ENCODE measurements at places on chromosomes 7 and 10.

- no peak for DNase-seq
These were observed 52.6 kb downstream of the GTF2IRD1 start for GRCh38 chr7:74506325-74506724.

DNA sequence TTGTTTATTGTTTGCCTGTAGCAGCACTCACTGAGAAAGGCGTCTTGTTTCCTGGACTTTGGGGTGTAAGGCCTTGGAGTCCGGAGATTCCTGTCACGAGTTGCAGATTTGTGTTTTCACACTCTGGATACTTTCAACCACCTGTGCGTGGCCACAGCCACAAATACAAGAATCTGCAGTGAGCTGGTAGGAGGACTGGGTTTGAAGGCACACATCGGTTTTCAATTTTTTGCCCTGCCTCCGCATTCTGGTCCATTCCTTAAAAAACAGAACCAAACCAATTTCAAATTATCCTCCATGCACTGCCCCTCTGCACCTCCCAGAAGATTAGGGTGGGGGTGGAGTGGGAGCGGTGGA, 619 bp downstream of the EXOC4 start:
- DNase-seq = no peak

- no peak for DNase-seq
These were observed 16.3 kb upstream of the SRGN start for GRCh38 chr10:69071610-69072009.

DNA sequence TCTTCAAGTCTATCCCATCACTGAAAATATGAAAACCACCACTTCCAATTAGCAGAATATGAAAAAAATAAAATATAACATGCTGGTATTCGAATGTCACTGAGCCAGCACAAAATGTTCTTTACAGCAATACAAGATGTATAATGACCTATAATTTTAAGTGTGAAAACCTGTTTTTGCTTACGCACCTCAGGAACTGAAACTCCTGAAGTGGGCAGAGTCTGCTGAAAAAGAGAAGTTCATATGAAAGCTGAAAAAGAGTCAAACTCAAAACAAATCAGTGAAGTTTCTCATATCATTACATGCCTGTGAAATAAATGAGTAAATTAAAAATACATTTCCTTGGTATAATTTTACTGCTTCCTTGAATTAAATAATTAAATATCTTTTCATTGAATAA, 272.5 kb downstream of the DGKB start:
- DNase-seq = no peak

DNA sequence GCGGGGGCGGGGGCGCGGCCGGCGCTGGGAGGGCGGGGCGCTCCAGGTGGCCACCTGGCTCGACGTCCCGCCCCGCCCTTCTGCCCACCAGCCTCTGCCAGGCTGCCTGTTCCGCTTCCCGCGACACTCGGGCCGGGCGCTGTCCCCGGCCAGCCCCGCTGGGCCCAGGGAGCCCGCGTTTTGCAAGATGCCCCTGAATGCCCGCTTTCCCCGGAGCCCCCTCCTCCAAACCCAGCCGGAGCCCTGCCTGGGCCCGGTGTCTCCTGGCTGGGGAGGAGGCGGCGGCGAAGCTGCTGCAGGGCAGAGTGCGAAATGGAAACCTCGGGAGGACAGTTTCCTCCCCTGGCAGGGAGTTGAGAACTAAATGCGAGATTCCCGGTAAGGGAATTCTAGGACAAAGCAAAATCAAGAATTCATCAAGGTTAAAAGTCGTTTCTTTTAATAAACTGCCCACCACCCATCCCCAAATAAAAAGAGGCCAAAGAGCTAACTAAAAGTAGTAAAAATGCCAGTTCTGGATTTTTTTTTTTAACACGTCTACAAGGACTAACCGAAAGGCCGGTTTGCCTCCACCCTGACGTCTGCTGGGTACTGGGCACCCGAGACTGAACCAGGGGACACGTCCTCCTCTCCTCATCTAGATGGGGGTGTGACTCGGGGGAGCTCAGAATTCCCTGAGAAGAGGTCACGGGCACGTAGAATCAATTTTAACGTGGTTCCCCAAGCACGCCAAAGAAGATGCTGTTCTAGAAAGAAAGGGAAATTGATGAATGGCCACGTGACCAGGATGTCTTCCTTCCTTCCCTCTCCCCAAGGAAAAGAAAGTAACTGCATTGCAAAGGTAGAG, 200.4 kb upstream of the NFE2L3 start:
- no peak for DNase-seq

All from NT2/D1 (cell line).